ENCODE measurements at places on chromosomes 16 and 17. TPM values are rescaled to one million over a fixed set of nuclear protein-coding genes. Genes with fewer than 3 reads are reported as not detected.

- no peak for DNase-seq
Measured at GRCh38 chr17:29663155-29663554, 40.4 kb upstream of the CORO6 start.

- DNase-seq, result no peak
Measured at GRCh38 chr17:53273126-53273525, 549.6 kb upstream of the KIF2B start.

GRCh38 chr16:88822281-88823040 lies 10.7 kb upstream of the APRT start:
- DNase-seq, result no peak

- no peak for DNase-seq
Measured at GRCh38 chr17:10233161-10233560, 34.8 kb upstream of the GAS7 start.

DNA sequence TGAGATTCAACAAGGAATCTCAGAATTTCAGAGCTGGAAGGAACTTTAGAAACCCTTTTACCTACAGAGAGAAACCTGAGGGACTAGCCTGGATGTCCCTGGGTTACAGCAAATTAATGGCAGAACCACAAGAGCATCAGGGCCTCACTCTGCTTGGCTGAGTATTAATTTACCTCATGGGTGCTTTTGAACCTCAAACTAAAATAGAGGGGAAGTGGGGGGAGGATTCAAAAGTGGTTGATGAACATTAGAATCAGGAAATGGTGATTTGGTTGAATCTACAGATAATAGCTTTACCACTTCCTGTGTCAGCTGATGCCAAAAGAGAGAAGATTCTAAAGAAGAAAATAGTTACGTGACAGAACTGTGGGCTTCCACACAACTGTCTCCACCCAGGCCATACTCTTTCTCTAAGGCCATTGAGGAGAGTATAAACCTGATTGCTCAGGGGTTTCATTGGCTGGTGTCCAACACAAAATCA lies 11.3 kb upstream of the SKAP1 start:
- DNase-seq, result no peak

DNA sequence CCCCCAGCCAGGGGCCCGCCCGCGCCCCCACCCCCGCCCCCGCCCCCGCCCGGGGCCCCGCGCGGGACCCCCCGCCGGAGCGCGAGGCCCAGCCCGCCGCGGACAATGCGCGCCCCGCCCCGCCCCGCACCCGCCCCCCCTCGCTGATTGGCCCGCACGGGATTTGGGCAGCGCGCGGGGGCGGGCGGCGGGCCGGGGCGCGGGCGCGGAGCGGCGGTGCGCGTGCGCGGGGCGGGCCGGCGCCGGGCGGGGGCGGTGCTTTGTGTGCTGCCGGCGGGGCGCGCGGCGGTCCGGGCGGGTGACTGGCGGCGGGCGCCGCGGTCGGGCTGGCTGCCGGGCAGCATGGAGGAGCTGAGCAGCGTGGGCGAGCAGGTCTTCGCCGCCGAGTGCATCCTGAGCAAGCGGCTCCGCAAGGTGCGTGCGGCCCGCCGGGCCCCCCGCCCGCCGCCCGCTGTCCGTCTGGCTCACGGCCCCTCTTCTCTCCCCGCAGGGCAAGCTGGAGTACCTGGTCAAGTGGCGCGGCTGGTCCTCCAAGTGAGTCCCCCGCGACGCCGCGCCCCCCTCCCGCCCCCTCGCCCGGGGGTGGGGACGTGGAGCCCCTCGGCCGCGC lies at the start of gene CBX2:
CBX2 (plus strand) TSS at position 255 of the 610 bp plus-strand sequence; CDS start at position 343, 88 bp downstream.
- no peak for DNase-seq

- DNase-seq, result no peak
Measured at GRCh38 chr17:20120836-20121235, 111.7 kb downstream of the SPECC1 start.

GRCh38 chr16:86215233-86215978 lies 294.9 kb upstream of the FOXF1 start:
- no peak for DNase-seq

GRCh38 chr16:53744449-53744848 lies 40.5 kb downstream of the FTO start:
- DNase-seq, result no peak

DNA sequence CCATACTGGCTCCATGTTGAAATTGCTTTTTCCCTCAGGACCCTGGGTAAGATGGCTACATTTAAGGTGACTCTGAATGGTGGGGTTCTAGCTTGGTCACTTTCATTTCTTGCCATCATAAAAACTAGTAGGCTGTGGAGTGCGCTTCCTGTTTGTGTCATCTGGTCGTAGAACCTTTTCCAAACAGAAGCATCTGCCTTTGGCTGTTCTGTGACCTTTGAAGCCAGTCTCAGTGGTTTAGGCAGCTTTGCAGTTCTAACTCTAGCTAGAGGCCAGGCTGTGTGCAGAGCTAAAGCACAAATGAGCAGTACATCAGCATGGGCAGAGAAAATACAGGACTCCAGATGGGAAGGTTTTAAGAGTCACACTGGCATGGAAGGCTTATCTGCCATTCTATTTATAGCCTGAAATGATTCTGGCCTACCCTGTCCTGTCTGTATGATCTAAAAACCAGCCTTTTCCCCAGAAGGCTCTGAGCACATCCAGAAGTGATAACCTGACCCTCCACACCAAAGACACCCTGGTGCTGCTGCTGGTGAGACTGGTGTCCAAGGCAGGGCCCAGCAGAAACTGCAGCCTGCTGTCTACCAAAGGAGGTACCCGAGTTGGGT lies 8.6 kb downstream of the ESRP2 start:
- DNase-seq, result no peak

DNA sequence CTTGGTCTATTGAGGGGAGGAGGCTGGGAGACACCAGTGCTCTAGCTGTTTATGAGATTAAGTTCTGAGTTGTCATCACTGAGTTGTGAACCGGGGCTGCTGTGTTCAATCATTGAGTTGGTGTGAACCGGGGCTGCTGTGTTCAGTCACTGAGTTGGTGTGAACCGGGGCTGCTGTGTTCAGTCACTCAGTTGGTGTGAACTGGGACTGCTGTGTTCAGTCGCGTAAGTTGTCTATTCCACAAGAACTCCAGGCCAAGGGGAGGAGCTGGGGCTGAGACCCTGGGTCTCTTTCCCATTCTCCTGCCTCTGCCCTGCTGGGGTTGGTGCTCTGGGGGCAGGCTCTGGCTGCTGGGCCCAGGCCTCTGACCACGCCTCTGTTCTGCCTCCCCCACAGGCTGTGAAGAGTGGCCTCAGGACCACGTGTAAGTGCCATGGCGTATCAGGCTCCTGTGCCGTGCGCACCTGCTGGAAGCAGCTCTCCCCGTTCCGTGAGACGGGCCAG lies 24.5 kb downstream of the WNT9B start:
- no peak for DNase-seq

GRCh38 chr16:57758331-57759117 lies 23.0 kb downstream of the KATNB1 start:
- DNase-seq, result no peak

GRCh38 chr17:29369831-29370735 lies 20.1 kb upstream of the TAOK1 start:
- DNase-seq, result peak; percentile 53

DNA sequence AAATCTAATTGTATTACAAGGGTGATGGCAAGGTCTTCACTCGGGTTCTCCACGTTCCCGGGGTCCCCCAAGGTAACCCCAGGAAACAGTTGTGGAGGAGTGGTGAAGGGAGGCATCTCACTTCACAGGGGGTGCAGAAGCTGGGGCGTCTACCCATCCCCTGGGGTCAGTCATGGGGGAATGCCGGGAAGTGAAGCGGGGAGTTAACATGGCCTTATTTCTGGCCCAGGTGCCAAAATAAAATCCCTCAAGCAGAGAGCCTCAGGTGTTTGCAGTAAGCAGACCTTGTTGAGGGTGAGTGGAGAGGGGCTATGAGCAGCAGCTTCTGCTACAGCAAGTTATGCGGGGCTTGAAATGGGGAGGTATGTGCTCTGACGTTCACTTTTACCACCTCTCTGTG lies 9.0 kb upstream of the ATP2C2 start:
- DNase-seq, result no peak

- no peak for DNase-seq
Measured at GRCh38 chr17:79749958-79750357, 19.2 kb downstream of the ENPP7 start.

GRCh38 chr16:11602321-11602720 lies 15.6 kb upstream of the LITAF start:
- no peak for DNase-seq

- no peak for DNase-seq
Measured at GRCh38 chr17:17849147-17849820, 12.5 kb upstream of the SREBF1 start.

The TP53TG3B gene
- not detected for polyA plus RNA-seq

The SPIRE2 gene
- 2.5 TPM for polyA plus RNA-seq

The TPSG1 gene
- 1.4 TPM for polyA plus RNA-seq

The DNAH9 gene
- 0.52 TPM for polyA plus RNA-seq

The MILR1 gene
- polyA plus RNA-seq, result 7.0 TPM

The SLC5A10 gene
- polyA plus RNA-seq, result 0.16 TPM

The KRTAP4-4 gene
- polyA plus RNA-seq, result not detected

The USP43 gene
- polyA plus RNA-seq, result 0.42 TPM

The DOC2B gene
- polyA plus RNA-seq, result 4.5 TPM
